Nucleus accumbens (tissue), 56 donors: ENCODE measurements at places on chromosomes 5 and 9.

- no peak for DNase-seq
These were observed 155.6 kb downstream of the ARHGAP26 start for GRCh38 chr5:142925795-142926194.

DNA sequence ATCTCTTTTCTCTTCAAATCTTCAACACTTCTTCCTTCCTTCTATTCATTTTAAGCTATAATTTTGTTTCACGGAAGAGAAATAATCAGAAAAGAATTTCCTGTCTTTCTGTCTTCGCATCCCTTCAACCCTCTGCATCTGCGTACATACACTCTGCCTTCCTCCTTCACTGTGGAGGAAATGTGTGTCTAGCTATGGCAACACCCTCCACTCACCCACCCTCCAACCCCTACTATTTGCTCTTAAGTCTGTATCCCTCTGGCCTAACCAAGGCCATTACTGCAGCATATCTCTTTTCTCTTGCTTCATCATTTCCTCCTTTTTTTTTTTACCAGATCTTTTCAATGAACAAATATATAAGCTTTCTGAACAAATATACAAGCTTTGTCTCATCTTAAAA, 105.7 kb upstream of the NUDT12 start:
- DNase-seq: no peak

DNA sequence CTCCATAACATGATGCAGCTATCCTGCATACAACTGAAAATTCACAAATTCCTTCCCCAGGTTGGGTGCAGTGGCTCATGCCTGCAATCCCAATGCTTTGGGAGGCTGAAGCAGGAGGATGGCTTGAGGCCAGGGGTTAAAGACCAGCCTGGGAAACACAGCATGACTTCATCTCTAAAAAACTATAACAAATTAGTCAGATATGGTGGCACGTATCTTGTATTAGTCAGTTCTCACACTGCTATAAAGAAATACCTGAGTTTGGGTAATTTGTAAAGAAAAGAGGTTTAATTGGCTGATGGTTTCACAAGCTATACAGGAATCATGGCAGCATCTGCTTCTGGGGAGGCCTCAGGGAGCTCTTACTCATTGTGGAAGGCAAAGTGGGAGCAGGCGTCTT, 56.4 kb upstream of the DAPK1 start:
- DNase-seq: no peak

DNA sequence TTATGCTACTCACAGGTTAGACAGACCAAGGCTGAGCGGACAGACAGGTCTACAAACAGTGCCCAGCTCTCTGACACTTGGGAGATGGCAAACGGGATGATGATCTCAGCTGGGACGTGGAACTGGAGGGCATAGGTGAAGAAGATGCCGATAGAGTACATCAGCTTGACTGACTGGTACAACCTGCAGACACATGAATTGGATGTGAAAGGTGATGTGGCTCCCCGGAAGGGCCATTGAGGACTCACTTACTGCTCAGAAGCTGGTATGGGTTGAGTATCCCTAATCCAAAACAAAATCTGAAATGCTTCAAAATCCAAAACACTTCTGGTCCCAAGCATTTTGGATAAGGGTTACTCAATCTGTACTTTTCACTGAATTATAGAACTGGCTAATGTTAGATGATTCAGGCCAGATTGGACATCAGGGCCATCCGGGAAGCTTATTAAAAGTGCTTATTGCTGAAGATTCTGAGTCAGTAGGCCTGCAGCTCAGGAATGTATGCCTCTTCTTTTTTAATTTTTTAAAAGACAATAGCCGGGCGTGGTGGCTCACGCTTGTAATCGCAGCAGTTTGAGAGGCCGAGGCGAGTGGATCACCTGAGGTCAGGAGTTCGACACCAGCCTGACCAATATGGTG, 22.4 kb downstream of the SLC36A3 start:
- DNase-seq: no peak

- DNase-seq: no peak
These were observed 142.8 kb upstream of the IRX2 start for GRCh38 chr5:2894316-2894715.
